ENCODE measurements at places on chromosomes 5 and 9.

GRCh38 chr5:168219515-168220410 is 71.7 kb upstream of the WWC1 start:
- DNase-seq = peak; percentile 70

- DNase-seq = no peak
These were observed 18.7 kb downstream of the RMI1 start for GRCh38 chr9:83999141-83999918.

GRCh38 chr5:177336112-177336511 is 15.4 kb downstream of the LMAN2 start:
- peak; percentile 21 for DNase-seq

DNA sequence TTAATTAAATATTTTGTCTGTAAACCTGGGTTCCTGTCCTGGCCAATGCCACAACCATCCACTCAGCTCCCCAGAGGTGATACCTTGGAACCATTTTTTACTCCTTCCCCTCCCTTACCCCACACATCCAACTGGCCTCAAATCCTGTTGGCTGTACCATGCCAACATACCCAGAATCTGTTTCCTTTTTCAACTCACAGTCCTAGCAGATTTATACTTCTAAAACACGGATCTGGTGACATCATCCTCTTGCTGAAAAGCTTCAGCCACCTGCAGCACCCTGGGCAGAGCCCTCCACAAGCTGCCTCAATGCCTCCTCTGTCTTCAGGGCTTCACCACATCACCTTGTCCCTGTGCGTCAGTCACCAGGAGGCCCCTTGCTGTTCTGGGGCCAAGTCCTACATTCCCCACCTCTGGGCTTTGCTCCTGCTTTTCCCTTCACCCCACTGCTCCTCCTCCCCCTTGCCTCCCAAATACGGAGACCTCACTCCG is 14.9 kb downstream of the SEMA6A start:
- DNase-seq = no peak
